ENCODE measurements at places on chromosomes 11 and 22.

- DNase-seq = no peak
Measured at GRCh38 chr11:75421902-75422247, 11.1 kb downstream of the KLHL35 start.

DNA sequence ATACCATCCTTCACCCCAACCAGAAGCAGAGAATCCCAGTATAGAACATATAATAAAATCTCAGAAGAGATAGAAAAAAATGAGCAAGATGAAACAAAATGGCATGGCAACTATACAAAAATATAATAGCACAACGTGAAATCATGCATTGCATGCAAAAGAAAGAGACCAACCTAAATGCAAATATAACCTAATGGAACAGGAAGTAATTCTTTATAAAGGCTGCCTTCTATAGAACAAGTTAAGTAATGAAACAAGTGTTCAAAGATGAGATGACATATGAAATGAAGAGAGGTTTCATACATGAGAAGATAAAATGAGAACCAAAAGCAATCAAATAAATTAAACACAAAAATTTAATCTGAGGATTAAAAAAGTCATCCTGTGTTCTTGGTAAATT lies 18.5 kb upstream of the ARHGAP20 start:
- DNase-seq = no peak

DNA sequence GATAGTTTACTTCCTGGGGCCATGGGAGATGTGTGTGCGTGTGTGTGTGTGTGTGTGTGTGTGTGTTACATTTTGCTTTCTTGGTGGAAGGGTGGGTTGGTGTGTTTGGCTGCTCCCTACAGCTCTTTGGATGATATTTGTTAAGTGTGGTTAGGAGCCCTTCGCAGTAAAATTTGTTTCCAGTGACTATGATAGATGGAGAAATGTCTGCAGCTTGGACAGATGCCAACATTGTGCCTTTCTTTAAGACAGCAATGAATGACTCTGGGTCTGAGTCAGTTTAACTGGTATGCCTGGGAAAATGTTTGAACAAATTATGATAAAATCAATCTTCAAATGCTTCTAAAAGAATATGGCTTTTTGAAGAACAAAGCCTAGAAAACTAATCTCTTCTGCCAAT lies 102.7 kb upstream of the TRPC6 start:
- DNase-seq = no peak

DNA sequence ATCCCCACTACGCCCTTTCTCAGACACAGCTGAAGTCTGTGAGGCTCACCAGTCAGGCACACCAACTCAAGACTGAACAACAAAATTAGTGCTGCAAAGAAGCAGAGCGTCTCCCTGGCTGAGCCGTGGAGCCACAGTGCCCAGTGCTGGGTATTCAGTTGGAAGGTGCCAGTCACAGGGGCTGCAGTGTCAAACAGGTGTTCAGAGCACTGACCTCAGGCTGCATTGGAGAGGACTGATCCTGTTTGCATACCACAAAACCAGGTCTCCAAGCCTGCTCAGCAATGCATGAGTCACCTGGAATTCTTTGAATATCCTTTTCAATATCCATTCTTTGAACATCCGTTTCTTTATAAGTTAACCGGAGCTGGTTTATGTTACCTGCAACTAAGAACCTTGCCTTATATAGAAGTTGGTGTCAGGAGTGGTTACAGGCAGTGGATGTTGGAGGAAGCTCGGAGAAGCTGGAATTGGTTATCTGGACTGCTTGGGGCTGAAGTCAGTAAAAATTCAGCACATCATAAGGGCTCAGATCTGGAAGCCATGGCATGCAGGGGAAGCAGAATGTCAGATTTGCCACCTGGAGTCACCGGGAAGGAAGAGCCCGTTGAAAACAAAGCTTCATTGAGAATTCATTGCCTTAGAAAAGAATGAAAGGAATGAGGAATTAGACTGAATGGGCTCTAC lies 30.3 kb downstream of the PDGFB start:
- DNase-seq = no peak

DNA sequence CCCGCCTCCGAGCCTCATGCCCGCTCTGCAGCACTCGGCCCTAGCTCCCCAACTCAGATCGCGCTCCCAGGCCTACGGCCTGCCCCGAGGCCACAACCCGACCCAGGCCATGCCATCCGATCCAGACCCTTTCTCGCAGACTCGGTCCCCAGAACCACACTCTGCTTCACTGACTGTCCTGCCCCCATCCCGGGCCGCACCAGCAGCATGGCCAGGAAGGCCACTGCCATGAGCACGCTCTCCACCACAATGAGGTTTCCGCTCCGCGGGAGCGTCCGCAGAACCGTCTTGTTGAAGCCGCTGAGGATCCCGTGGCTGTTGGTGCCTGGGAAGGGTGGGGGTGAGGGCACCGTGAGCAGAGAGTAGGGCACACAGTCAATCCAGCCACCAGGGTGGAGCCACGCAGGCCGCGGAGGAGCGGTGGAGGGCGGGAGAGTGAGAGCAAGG lies 6.4 kb downstream of the UNC93B1 start:
- DNase-seq = no peak

DNA sequence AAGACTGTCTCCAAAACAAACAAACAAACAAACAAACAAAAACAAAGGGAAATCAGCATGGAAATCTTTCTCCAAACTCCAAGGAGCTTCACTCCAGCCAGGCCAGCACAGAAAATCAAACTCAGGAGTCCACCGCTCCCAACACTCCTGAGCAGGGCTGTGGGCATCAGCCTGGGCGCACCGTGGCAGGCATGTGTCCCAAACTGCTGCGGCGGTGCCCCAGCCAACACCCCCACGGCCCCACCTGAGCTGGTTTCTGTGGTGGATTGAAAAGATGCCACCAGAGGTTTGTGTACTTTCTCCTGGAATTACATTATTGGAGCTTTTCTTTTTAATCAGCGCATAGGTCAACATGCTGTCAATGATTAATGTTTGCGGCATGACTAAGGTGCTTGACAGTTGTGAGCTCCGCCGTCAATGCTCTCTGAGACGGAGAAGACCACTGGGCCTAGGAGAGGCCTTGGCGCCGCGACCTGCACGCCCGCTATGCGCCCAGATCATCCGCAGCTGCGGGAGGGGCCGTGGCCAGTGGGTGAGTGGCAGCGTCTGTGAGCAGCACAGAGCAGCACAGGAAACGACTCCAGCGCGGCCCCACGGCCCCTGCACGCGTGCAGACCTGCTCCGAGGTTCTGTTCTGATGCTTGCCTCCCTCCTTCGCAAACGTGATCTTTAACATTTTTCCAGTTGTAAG lies 18.1 kb downstream of the DRD4 start:
- no peak for DNase-seq

- DNase-seq = no peak
Measured at GRCh38 chr11:31160504-31161422, 208.8 kb downstream of the DCDC1 start.

- no peak for DNase-seq
Measured at GRCh38 chr11:36090356-36091109, 146.7 kb downstream of the LDLRAD3 start.

- DNase-seq = no peak
Measured at GRCh38 chr11:45745065-45745811, 59.7 kb upstream of the SLC35C1 start.

DNA sequence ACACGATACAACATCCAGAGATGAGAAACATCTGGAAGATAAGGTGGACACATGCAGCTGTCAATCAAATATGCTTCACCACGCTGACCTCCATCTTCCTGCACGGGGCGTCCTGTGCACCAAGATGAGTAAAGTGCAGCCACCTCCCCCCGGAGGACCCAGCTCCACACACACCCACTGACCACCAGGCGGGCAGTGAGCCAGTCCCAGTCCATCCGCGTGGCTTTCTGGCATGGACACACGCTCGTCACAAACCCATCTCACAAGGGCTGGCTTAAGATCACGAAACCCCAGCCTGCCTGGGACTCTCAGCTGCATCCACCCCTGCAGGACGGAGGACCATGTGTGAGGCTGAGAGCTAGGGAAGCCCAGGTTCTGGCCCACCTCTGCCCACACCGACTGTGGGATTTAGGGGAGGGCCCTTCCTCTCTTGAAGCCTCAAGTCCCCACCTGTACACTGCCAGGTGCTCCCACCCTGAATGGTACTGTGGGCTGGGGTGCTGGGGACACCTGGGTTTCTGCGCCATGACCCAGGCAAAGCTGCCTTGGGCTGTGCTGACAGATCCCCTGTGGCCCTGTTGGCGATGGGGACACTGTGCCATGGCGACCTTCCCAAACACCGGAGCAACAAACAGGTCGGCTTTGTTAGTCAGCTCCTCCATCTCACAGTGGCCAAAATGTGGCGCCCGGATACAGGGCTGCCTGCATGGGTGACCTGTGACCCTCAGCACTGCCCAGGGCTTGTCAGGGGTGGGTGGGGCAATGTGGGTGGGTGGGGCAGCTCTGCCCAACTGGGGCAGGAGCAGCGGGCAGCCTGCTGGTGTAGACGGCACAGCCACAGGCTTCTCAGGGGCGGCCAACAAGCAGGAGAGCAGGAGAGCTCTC lies 629.0 kb downstream of the TBC1D22A start:
- no peak for DNase-seq

DNA sequence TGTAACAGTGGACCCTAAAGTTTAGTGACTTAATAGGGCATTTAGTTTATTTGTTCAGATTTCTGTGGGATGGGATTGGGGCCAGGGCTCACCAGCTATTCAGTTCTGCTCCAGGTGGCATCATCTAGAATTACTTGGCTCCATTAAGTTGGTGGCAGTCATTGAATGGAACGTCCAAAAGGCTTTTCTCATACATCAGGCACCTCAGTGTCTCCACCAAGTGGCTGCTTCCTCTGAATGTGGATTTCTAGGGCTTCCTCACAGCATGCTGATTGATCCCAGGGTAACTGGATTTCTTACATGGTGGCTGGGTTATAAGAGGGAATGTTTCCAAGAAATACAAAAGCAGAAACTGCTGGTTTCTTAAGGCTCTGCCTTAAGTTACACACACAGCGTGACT lies 34.7 kb downstream of the USP47 start:
- no peak for DNase-seq

- no peak for DNase-seq
Measured at GRCh38 chr11:92266806-92267205, 42.2 kb downstream of the FAT3 start.

DNA sequence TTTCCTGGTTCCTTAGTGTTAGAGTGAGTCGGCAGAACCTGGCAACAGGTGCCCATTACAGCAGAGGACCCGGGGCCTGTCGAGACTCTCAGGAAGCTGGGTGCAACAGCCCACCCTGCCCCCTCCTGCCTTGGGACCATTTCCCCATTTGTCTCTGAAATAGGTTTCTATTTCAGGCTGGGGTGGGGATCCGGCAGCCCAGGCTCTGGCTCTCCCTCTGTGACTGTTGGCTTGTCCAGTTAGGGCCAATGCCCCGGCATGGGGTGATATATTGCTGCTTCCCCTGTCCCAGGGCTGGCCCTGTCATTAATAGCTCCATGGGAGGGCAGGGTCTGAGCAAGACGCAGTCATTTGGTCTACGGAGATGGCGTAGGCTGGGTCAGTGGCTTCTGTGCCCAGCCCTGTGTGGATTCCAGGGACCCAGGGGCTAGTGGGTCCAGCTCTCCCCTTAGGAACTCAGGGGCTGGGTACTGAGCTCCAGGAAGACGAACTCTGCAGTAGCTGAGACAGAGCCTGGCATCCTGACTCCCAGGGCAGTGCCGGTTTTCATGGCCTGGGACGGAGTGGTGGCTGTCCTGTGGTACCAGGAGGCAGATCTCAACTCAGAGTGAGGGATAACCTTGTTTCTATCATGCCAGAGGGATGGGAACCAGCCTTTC lies 2.7 kb downstream of the P2RY6 start:
- no peak for DNase-seq

DNA sequence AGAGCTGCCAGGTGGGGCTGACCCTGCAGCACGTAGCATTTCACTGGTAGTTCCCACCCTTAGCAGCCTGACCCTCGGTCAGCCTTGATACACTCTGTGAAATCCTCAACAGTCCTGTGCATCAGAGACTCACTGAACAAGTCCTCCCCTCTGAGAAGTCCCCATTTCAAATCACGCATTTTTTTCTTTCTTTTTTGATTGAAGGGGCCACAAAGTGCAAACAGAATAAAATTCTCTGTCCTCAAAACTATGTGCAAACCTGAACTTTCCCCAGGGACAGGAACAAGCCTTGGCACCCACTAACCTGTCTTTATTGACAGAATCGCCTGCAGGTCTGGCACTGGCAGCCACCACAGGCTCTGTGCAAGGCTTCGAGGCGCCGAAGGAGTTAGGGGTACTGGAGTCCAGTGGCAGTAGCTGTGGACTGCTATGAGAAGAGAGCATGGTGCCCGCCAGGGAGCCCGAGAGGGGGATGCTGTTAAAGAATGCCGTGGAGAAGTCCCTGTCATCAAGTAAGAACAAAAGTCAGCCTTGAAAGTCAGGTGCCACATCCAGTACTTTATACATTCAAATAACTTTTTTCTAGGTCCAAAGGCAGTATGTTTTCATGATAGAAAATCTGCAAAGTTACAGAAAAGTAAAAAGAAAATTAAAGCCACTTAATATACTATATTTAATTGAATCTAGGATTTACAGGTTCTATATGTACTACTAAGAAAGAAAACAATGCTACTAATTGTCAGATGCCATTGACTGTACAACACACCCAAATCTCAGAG lies 53.8 kb downstream of the HIRA start:
- no peak for DNase-seq

- peak; percentile 55 for DNase-seq
Measured at GRCh38 chr11:6353367-6353987, 33.2 kb upstream of the CAVIN3 start.

- DNase-seq = no peak
Measured at GRCh38 chr11:110081462-110082376, 11.5 kb upstream of the ZC3H12C start.

DNA sequence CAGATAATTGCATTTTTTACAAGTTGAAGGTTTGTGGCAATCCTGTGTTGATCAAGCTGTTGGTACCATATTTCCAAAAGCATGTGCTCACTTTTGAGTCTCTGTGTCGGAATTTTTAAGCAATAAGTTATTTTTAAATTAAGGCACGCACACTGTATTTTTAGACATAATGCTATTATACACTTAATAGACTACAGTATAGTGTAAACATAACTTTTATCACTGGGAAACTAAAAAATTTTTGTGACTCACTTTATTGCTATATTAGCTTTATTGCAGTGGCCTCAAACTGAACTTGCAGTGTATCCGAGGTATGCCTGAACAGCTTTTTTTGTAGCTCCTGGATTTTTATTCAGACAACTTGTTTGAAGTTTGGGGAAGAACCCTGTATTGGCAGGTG lies 31.3 kb upstream of the RRM1 start:
- no peak for DNase-seq

- DNase-seq = no peak
Measured at GRCh38 chr11:87355596-87355995, 317.9 kb downstream of the TMEM135 start.

GRCh38 chr22:24430431-24431308 lies 3.3 kb downstream of the ADORA2A start:
- no peak for DNase-seq

GRCh38 chr11:3970108-3970507 lies 114.6 kb downstream of the STIM1 start:
- DNase-seq = no peak

Measured in Panc1 (cell line).